Foreskin melanocyte (primary cell): ENCODE measurements at places on chromosomes 3 and 15.
A peak's percentile ranks its signal among the peaks of the same experiment; 100 is the strongest.

DNA sequence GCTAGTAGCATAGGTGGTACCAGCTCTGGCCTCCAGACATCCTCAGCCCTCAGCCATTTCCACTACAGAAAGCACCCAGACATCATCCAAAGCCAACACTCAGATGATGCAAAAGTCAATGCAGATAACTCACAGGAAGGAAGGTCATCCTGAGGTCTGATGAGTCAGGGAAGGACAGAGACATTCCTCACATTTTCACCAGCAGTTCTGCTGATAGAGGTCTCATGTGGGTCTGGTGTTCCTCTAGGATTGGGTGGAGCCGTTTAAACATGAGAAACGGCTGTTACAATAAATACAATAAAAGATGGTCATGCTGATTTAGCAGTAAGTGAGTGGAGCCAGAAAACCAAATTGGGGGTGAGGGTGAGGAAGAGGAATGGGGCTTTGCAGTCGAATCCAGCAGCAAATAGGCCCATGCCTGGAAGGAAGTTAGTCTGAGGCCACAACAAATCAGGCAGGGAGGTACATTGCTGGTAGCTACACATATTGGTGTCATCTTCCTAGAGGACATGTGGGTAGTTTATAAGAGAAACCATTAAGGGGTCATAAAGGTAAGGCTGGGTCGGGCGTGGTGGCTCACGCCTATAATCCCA, 33.3 kb upstream of the FLNB start:
- DNase-seq = peak; percentile 93

DNA sequence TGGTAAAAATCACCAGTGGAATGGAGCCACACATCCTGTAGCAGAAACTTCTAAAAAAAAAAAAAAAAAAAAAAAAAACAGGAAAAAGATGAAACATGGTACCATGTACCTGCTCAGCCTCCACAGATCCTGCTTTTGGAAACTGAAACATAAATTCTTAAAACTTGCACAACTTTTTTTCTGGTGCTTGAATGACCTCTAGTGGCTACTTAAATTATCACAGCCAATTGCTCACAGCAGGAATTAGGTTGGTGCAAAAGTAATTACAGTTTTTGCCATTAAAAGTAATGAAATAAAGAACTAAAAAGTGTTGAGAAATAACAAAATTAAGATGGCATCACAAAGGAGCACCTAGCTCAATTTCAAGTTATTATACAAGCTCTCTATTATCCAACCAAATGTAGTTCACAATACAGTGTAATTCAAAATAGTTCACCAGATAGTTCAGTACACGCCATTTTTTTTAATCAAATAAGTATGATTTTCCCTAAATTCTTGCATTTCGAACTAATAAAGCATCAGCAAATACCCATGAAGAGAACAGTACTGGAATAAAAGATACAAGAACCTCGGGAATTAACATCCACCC, 80.6 kb downstream of the ULK4 start:
- peak; percentile 29 for DNase-seq

GRCh38 chr15:42253300-42253699, 19.7 kb upstream of the GANC start:
- no peak for DNase-seq

GRCh38 chr3:192487033-192487432, 240.3 kb downstream of the FGF12 start:
- no peak for DNase-seq

GRCh38 chr3:67686069-67686468, 31.7 kb upstream of the SUCLG2 start:
- no peak for DNase-seq

GRCh38 chr3:71548705-71549384, 34.7 kb downstream of the FOXP1 start:
- DNase-seq = no peak

- no peak for DNase-seq
Measured at GRCh38 chr3:51896607-51897305, 6.4 kb downstream of the IQCF1 start.

GRCh38 chr3:123870033-123870432, 14.1 kb downstream of the MYLK start:
- no peak for DNase-seq

DNA sequence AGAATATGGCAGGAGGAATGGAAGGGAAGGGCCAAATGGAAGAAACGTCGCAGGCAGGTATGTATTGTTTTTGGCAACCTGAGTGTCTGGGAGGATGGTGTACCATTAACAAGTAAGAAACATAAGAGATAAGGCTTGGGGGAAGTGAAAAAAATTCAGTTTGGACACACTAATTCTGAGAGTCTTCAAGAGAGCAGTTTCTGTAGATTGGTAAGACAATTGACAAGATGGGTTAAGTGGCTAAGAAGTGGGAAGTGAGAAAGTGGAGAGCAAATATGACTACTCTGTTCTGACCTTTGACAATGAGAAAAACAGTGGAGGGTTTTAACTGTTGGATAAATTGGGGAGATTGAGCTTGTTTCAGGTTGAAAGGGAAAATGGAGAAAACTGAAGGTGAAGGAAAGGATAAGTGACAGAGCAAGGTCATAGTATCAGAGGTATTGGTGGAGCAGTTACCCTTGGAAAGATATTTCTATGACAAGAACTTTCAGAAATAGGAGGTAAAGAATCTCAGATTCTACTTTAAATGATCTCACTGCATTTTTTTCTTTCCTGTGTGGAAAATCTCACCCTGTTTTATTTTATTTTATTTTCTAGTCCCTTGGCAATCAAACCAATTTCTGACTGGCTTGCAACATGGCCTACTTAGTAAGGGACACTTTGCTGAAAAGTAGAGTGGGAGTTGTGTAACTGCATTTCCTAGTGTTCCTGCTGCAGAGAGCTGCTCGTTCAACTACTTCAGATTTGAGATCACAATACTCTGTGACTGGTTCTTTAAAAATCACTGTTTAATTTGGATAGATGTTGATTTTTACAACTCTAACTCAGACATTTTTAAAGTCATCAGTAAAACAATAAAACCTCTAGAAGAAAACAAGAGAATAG, 23.1 kb upstream of the GABPB1 start:
- DNase-seq = no peak

DNA sequence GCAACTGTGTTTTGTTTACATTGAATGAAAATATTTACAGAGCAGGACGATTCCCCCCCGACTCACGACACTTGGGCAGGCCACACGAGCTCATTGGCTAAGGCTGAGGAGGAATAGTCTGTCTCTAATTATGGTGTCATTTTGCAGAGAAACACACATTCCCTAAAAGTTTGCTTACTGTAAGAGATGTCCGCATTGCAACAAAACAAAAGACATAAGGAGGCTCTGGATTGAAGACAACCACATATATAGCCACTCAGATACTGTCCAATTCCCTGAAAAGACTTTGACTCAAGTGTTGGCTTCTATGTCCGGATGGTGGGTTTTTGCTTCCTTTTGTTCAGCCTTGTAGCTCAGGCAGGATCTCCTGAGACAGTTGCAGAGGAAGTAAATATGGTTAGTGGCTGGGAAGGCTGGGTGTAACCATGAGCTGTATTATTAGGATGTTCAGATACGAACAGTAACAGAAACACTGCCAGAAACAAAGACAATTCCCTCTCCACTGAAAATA, 170.4 kb downstream of the KLHL25 start:
- DNase-seq = no peak

- no peak for DNase-seq
Measured at GRCh38 chr15:48962662-48963523, 826 bp downstream of the SHC4 start.

GRCh38 chr3:15654127-15654526, 52.6 kb downstream of the BTD start:
- no peak for DNase-seq

DNA sequence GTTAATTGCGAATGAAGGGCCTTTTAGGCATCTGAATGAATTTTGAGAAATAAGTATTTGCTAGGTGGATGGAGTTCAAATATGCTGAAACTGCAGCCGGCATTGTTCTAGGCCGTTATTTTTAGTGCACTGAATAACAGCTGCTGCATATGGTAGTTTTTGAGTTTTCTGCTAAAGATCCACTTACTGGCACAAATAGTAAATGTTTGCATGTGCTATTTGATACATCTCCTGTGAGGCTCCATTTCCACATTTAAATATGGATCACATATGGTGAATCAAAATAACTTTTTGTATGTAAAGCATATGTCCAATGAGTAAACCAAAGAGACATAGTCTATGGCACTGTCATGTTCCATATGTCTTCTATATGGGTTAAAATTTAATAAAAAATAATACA, 56.7 kb upstream of the CNTN4 start:
- no peak for DNase-seq

DNA sequence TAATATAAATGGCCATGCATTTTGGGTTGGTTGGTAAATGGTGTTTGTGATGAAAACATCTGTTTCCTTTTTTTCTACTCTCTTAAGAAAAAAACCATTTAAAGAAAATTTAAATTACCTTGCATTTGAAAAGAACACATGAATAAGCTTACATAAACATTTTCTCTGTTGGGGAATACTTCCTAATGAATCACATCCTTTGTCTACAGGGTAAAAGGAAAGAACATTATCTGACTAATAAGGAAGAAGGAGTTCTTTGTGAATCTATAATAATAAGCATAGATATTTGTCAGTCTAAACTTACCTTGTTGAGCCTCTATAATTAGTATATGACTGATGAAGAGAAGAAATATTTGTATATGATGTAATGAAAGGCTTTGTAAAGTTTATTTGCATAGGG, 254.1 kb upstream of the ZNF717 start:
- DNase-seq = peak; percentile 12

DNA sequence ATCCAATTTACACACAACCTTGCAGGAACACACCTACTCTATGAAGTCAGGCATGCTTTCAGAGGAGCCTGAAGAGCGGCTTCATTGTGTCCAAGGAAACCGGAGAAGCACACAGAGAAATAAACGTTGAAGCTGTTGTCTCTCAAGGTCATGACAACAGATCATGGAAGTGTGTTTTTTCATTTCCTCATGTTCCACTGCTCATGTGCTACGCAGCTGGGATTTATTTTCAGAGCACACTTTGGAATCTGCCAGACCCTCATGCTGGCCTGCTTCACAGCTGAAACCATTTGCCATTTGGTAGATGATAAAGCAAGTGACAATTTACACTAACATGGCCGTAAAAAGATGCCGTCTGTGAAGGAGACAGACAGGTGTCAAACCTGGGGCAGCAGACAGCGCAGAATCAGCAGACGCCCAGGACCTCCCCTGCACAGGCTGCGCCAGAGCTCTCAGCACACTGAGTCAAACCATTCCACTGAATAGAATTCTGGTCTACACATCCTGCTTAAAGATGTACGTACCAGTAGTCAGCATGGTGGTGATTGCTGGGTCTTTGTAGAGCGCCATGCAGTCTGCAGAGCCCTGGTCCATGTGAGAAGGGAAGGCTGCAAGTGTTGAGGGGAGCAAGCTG, 99.3 kb downstream of the ARNT2 start:
- no peak for DNase-seq

- DNase-seq = no peak
Measured at GRCh38 chr3:157122116-157122515, 37.8 kb downstream of the CCNL1 start.

GRCh38 chr15:93180128-93180527, 91.1 kb upstream of the RGMA start:
- DNase-seq = no peak

DNA sequence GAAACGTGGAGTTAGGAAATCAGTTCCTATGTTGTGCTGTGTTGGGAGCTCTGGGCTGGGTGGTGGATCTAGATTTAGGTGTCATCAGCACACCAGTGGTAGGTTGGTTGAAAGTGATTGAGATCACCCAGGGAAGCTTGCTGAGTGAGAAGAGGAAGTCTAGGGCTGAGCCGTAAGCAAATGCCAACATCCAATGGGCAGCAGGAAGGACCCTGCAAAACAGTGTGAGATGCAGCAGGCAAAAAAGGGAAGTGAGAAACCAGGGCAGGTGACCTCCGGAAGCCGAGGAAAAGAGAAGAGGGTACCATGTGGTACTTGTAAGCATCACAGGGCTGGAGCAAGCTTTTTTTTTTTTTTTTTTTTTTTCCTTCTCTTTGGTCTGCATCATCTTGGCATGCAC, 15.9 kb upstream of the COPG1 start:
- DNase-seq = no peak

DNA sequence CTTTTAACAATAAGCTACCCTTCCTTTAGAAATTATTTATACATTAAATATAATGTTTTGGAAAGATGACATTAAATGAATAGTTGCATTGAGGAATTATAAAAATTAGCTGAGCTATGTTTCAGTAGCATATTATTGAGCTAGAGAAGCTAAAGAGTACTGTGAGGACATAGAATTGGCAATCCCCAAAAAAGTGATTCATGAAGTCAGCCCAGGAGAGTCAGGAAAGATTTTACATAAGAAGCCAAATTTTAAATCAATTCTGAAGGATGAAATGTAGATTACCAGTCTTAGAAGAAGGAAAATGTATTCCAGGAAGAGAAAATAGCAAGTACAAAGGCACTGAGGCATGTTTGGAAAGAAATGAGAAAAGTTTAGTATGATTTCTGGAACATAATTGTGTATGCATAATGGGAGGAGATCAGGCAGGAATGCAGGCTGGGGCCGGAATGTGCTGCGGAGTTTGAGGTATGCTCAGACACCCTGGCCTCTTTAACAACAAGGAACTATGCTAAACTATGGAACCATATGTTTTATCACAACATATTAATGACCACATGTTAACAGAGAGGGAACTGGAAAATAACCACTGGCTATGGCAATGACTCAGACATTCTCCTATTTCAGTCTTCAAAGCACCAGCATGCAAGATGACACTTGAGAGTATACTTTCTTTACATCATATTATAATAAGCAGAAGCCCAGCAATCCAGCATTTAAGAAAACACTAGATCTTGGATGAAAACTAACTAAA, 103.3 kb upstream of the COL8A1 start:
- peak; percentile 27 for DNase-seq

- DNase-seq = no peak
Measured at GRCh38 chr3:139434228-139434627, 42.1 kb downstream of the RBP2 start.

DNA sequence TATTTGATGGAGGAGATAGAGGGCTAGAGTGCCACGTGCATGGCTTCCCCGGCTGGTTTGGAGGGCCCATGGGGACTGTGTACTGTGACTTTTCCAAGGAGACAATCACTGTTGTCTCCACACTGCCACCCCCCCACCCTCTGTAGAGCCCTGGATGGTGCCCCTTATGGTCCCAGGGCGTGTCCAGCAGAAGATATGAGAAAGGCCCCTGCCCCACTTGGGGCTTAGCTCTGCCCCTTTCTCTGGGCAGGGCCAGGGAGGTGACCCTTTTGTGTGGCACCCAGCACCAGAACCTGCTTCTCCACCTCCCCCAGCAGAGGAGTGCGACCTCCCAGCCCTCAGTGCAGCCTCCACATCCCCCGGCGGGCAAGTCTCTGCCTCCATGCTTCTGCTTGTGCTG, 32.1 kb downstream of the SPSB4 start:
- no peak for DNase-seq

GRCh38 chr3:15506571-15506970, 14.9 kb downstream of the COLQ start:
- no peak for DNase-seq

DNA sequence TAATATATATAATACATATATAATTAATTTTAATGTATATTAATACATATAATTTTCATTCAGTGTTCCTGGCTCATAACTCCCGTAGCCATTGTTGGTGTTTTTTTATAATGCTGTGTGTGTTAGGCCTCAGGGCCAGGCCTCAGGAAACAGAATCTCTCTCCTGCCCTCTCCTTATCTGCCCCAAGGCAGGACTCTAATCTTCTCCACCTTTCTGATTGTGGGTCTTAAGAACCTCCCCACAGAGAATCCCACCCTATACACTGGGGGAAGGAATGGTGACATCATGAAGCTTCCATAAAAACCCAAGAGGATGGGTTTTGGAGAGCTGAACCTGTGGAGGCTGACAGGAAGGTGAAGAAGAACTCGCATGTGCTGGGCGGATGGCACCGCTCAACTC, 4.0 kb upstream of the FMN1 start:
- no peak for DNase-seq

GRCh38 chr3:158471639-158472294, 99.2 kb upstream of the MLF1 start:
- DNase-seq = no peak
